ENCODE measurements at places on chromosomes 11 and 22.

DNA sequence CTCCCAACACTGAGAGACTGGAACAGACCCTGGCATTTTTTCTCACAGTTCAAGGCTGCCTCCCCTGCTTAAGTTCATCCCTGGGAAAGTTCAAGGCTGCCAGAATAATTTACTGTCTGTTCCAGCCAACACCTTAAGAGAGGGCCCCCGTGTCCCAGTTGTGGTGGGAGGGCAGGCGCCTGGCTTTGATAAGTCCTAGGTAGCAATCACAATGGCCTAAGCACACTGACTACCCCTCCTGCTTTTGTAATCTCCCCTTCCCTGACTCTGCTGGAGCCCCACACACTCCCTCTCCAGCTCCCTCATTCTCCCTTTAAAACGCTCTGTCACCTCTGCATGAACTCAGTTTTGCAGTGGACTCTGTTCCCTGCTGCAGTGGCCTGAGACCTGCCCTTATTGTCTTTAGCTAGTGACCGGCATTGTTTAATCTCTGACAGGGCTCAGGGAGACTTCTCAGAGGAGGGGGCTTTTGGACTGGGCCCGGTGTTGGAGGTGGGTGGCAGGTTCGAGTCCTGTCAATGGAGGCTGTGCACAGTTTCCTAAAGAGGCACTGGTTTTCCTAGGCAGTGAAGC, 507.2 kb downstream of the TBC1D22A start:
- DNase-seq = no peak

DNA sequence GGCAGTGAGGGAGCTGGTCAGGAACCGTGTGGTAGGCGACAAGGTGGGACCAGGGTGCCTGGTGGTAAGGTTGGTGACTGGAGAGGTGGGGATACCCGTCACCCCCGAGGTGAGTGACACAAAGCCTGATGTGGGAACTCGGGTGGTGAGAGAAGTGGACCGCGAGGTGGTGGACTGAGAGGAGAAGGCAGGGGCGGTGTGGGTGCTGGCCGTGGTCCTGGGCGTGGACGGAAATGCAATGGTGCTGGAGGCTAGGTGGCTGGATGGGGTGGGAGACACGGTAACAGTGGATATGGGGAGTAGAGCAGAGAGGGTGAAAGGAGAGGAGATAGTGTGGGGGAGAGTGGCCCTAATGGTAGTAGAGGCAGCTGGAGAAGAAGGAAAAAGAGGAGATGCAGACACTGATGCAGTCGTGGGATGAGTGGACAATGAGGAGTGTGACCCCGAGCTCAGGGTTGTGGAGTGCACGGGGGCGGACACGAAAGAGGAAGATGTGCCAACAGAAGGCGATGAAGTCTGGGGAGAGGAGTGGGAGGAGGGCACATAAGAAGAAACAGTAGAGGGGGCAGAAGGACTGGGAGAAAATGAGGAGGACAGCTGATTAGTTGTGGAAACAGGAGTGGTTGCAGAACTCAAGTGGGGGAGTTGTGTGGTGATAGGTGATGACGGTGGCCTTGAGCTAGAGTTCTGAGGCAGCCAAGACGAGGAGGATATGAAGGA, 20.5 kb downstream of the MUC6 start:
- DNase-seq = no peak

- no peak for DNase-seq
Observed at GRCh38 chr11:44246726-44247125, 63.2 kb downstream of the ALX4 start.

DNA sequence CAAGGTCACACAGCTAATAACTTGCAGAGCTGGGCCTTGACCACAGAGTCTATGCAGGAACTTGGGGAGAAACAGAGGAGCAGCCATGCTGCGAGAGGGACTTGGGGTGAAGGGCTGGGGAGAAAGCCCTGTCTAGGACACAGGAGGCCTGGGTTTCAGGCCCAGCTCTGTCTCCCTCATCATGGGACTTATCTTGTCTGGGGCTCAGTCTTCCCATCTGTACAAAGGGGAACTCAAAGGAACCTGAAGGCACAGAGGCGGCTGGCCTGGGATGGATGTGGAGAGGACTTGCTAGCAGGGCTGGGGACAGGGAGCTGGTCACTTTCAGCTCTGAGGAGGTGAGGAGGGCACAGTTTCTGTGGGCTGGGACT, 36.9 kb upstream of the TPBGL start:
- no peak for DNase-seq

GRCh38 chr11:102915044-102915375, 40.2 kb upstream of the MMP12 start:
- DNase-seq = no peak

DNA sequence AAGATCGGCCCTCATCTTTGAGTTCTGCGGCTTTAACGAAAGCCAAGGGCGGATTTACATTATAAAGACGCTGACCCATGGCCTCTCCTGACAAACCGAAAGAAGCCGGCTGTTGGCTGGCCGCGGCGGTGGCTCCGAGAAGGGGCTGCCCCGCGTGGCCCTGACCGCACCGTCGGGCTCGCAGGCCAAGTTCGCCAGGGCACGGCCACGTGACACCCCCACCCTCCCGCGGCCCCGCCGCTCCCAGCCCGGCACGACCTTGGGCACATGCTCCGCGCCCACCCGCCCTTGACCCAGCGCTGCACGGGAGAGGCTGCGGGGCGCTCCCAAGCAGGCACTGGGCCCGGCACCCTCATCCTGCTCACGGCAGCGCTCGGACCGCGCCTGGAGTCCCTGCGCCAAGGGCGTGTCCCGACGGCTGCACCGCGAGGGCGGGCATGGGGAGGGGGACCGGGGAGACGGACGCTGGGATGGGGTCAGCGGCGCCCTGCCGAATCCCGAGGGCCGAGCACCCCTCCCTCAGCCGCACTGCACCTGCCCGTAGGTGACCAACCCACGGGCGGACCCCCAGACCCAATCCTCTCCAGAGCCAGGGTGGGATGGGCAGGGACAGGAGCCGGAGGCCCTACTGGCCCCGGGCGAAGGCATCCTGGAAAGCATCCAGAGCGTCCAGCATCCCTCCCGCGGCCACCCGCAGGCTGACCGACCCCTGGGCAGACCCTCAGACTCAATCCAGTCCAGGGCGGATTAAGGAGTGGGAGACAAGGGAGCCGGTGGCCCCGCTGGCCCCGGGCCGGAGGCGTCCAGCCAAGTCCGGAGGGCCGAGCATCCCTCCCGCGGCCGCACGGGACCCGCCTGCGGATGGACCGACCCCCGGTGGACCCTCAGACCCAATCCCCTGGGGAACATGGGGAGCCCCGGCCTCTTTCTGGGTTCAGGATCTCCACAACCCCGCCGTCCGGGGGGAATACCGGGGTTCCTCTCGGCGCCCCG, 759 bp downstream of the CPT1A start:
- no peak for DNase-seq

DNA sequence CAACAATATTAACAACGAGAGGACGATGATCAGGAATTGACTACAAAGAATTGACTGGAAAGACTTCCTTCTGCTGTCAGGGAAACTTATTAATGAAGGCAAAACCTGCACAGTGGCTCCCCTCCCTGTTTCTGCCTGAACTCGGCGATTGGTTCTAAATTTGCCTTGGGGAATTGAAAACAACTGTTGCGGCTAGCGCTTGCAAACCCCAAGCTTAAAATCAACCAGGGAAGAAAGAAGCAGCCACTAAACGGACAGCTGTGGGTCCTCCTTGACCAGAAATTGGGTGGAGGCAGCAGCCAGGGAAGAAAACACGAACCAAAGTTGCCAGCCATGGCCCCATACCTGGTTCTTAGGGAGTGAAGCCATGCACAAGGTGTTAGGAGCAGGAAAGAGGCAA, 383.5 kb upstream of the CADM1 start:
- no peak for DNase-seq

DNA sequence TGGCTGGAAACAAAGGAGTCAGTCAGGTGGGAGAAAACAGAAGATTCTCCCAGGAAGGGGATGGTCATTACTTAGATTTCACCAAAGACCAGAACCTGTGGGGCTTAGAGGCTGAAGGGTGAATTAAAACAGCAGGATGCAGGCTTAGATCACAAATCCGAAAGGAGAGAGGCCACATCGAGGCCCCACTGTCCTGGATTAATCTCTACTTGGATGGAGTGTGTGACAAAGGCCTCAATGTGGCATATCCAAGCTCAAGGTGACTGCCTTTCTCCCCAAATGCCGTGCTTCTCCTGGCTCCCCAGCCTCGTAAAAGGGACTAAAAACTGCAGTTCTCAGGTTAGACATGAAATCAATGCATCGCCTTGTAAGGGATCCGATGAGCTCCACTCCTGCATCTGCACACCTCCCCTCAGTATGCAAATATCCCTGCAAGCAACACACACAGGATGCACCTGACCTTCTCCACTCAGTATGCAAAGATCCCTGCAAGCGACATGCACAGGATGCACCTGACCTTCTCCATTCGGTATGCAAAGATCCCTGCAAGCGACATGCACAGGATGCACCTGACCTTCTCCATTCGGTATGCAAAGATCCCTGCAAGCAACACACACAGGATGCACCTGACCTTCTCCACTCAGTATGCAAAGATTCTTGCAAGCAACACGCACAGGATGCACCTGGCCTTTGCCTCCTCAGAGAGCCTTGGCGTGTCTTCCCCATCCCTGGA, 447.4 kb downstream of the BRD1 start:
- DNase-seq = no peak

- DNase-seq = no peak
Observed at GRCh38 chr11:11416917-11417316, 63.9 kb upstream of the CSNK2A3 start.

- DNase-seq = no peak
Observed at GRCh38 chr11:30595934-30596333, 9.8 kb upstream of the MPPED2 start.

DNA sequence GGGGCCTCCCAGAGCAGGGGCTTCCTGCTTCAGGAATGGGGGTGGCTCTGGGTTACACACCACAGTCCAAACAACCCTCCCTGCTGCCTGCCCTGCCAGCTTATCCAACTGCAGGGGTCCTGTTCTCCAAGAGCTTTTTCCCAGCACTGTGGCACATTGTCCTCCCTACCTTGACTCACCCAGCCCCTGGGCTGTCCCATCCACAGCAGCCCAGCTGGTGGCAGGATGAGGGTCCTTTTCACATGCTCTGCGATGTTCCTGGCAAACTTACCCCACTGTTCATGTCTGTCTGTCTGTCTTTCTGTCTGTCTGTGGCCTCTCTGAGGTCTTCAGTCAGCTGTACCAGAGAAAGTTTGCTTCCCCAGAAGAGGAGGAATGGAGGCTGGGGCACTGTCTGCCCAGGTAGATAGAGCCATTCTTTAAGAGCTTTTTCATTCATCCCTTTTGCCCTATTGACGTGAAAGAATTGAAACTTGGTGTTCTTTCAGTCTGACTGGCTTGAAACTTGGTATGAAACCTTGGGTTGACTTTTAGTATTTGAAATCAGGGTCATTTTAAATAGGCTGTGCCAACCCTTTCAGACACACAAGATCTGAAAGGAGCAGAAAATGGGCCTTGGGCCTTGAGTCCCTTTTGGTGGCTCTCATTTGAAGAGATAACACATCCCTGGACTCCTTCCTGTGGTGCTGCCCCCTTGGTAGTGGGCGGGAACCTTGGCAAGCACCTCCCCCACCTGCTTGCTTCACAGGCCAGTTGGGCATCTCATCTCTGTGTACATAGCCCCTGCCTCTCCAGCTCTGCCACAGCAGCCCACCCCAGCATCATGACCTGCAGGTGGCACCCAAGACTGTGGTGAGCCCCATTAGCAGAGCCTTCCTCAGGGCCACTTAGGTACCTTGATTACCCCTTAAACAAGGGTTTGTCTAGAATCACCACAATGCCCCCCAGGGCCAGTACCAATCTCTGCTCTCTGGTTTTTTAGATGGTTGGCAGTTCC, 74.6 kb upstream of the SUSD2 start:
- no peak for DNase-seq

DNA sequence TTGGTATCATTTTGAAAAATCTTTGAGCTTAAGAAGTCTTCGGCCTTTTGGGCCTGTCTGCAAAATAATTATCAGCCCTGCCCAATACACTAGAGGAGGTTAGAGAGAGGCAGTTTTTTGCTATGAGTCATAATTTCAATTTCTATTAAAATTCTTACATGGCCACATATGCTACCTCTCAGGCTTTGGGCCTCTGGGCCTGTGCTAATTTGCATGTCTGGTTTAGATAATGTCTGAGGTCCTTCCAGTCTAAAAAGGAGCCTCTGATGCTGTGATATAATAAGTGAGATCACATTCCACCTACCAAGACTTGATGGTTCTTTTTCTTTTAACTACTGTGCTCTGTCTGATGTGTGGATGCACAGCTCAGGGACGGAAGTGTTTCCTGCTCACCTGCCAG, 70.8 kb downstream of the KCNJ1 start:
- no peak for DNase-seq

DNA sequence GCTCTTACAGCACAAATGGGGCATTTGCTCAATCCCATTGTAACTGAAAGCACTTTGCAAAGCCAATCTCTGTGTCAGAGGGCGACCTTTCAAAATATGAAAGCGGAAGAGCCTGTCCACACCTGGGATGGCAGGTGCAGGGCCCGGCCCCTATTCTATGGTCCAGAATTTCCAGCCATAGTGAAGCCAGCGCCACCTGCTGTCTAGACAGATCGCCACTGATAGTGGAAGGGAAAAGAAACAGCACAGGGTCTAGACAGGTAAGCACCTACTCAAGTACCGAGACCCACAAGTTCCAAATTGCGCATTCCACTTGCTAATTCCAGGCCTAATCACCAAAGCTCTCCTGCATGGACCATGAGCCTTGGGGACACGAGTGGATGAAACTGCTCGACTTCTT, 141.4 kb downstream of the NTM start:
- no peak for DNase-seq

GRCh38 chr22:39989633-39990032, 5.1 kb upstream of the FAM83F start:
- no peak for DNase-seq

GRCh38 chr11:78195917-78196560, 7.3 kb downstream of the USP35 start:
- DNase-seq = no peak

DNA sequence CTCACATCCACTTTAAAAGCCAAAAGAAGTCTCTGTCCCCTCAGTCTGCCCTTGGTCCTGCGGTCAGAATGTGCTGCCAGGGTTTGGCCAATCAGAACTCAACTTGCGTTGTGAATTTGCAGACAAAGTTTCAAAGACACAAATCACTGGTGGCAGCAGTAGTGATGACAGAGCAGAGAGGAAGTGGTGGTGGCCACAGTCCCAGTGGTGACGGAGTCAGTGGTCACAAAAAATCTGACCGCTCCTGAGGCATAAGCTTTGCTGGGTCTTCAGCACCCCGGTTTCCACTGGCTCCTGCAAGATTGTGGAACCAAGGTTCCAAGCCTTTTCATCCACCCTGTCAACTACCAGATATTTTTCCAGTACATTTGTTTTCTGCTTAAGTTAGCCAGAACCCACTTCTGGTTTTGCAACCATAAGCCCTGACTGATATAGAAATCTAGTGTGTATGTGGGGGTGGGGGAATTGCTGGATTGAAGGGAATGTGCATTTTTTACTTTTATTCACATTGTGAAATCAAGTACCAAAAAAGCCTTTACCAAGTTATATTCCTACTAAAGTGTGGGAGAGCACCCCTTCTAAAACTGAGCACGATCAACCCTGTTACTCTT, 112.3 kb downstream of the TMPRSS5 start:
- no peak for DNase-seq

- DNase-seq = no peak
Observed at GRCh38 chr11:31366795-31367194, 2.7 kb downstream of the DCDC1 start.

Measured in coronary artery (tissue), 2 donors.